ENCODE measurements at places on chromosomes 16 and 17.

DNA sequence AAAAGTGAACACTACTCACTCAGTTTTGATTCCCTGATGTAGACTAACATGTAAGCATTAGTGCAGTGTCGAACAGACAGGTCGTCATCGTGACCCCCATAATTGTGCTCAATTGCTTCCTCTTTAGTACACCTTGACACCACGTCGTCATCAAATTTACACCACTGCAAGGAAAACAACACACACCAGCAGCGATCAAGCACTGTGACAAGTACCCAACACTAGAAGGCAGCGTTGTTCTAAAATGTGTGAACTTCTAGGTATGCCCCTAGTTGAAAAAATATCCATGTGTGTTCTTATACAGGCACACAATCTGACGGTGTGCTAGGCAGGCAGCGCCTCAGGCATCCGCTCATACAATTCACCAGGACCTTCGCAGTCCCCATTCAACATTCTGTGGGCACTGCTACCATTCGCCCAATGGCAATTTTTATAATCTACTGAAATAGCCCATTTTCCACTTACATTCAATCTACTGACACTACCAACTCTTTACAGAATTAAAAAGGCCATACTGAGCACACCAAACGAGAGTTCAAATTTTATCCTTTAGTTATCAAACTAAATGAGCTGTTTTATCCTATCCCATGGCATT lies 23.1 kb downstream of the LITAFD start:
- DNase-seq = no peak

- no peak for DNase-seq
These were observed 5.0 kb upstream of the CDH13 start for GRCh38 chr16:82621781-82622180.

DNA sequence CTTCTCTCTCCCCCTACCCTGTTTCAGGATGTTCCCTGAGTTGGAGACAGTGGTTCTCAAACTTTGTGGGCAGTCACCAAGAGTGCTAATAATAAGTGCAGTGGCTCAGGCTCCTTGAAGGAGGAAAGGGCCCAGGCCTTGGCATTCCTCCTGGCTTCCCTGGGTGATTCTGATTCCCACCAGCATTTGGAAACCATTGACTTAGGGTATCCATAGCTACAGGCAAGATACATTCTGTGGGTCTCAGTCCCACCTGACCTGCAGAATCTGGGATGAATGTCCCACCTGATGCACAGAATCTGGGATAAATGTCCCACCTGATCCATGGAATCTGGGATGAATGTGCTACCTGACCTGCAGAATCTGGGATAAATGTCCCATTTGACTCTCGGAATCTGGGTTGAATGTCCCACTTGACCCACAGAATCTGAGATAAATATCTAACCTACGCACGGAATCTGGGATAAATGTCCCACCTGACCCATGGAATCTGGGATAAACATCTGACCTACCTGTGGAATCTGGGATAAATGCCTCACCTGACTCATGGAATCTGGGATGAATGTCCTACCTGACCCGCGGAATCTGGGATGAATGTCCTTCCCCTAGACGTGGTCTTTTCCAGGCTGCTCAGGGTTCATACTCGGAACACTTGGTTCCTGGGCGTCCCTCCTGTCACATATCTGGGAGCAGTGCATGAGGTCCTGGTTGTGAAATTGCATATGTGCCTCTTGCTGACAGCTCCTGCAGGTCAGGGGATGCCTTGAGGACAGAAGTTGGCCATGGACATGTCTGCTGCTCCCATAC lies 136.7 kb upstream of the HS3ST2 start:
- DNase-seq = no peak

DNA sequence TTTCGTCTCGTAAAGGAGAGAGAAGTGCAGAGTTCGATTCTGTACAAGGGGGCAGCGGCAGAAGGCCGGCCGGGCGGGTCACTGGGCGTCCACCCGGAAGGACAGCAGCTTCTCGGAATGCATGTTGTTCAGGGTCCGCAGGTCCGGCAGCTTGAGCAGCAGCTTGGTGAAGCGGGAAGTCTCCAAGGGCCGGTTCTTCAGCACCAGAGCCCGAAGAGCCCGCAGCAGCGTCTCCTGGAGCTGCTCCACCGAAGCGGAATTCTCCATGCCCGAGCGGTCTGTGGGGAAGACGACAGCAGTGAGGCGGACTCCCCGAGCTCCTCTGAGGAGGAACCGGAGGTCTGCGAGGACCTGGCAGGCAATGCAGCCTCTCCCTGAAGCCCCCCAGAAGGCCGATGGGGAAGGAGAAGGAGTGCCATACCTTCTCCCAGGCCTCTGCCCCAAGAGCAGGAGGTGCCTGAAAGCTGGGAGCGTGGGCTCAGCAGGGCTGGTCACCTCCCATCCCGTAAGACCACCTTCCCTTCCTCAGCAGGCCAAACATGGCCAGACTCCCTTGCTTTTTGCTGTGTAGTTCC lies 7.3 kb downstream of the NR1D1 start:
- DNase-seq = no peak

DNA sequence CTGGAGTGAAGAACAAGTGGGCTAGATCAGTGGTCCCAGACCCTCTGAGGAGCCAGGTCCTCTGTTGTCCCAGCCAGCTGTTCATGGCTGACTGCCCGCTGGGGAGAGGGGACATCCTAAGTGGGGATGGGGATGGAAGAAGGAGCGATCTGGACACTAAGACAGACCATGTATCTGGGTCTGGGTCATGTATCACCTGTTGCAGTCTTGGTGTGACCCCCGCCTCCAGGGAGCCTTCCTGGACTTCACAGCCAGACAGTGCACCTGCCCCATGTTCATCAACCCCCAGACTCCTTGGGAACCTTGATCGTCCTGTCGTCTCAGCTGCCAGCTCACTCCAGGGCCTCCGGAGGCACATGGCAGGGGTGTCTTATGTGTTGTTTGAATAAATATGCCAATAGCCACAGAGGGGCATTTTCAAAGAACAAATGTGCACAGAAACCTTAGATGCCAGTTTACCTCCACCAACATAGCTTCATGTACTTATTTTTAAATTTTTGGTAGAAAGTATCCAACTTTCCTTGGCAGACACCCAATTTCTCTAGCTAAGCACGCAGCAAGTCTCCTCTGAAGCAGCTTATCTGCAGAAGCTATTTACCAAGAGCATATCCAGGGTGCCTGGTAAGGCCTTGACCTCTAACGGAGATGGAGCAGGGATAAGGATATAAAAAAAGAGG lies 43.2 kb downstream of the CRISPLD2 start:
- no peak for DNase-seq

DNA sequence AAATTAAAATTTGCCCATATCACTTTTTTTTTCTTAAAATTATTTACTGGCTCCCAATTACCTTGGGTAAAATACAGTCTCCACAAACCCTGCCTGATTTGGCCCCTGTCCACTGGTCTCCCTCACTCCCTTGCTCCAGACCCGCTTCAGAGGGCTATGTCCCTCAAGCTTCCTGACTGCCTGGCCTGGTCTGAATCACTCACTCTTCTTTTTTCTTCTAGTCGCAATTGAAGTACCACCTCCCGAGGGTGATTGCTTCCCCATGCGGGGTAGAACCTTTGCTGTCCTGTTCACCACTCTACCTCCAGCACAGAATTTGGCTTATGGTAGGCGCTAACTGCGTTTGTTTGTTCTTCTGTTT lies 598 bp upstream of the PGAP3 start:
- peak; percentile 30 for DNase-seq

GRCh38 chr16:79500286-79500685 lies 100.3 kb downstream of the MAF start:
- no peak for DNase-seq

DNA sequence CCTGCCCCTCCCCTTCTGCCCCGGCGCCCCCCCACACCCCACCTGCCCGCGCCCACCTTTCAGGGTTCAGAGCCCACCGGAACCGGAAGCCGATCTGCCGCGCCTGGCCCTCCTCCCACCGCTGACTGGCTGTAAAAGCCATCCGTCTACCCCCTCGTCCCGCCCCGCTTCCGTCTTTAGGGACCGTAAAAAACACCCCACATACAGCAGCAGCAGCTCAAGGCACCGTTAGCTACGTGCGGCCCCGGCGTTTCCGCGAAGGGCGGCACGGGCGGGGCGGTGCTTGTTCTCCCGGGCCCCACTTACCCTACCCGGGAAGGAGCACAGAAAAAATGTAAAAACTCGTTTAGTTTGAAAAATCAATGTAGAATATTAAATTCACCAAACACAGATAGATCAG lies at the start of gene MRPL28:
MRPL28 (minus strand) TSS at position 96 of the 400 bp plus-strand sequence. CDS start 320 bp downstream, outside the sequence.
- DNase-seq = peak; percentile 98

DNA sequence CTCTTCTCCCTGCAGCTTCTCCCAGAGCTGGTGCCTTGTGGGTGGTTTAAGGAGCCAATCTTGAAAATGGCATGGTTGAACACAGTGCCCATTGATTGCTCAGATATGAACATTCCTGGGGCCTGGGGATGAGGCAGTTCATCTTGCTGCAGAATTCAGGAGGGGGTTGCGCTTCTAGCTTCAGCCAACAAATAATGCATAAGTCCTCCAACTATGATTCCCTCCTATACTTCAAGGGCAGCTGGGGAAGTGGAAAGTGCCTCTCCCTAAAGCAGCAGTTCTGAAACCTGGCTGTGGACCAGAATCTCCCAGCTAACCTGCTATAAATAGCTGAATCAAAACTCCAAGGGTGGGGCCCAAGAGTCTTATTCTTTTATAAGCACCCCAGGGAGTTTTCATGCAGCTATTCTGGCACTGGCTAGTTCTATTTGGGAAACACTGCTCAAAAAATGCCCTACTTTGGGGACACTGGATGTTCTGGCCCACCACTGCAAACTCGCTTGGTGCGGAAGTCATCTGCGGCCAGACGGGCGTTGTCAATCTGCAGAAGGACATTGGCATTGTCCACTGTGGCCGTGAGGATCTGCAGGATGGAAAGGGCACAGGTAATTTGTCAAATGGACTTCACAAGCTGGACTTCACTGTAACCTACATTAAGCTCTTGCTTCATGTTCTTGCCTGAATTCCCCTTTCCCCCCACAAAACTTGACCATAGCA lies 130.3 kb downstream of the CCDC144A start:
- DNase-seq = no peak

DNA sequence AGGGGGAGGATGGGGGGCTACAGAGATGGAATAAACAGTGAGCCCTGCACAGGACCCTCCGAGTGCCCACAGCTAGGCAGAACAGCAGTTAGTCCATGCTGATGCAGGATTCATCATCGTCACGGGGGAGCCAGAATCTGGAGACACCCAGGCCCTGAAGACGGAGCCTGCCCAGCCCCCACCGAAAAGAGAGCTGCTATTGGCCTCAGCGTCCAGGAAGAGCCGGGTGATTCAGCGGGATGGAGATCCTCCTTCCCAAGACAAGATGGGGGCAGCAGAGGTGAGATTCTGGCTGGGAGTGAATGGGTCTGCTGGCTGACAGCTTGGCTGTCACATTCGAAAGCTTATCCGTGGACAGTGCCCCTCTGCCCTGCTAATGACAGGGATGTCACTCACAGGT lies 133.6 kb upstream of the CRHR1 start:
- no peak for DNase-seq

DNA sequence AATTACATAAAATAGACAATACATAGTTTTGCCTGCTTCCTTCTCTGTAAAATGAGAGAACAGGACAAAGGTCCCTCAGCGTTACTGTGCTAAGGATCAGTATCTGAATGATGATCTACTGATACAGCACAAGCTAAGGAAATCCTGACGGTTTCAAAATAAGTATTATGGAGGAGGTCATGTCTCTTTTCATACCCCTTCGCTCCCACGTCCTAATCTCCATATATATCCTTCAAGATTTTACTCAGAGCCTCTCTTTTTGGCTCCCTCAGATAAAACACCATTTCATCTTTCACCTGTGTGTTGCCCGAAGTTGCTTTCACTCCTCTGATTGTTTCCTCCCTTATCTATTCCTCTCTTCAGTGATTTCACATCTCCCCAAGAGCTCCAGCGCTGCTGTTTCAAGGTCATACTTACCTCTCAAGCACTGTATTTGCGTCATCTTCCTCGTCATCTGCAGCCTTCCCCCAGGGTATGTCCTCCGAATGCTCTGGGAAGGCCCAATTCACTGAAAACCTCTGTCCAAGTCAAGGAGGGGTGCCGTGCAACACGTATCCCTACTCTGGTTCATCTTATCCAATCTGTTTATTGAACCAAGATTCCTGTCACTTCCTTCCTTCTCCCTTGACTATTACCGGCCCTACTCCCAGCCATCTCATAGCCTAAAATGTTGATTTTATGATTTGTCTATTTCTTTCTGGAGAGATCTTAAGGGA lies 1.2 kb upstream of the BLTP2 start:
- DNase-seq = no peak

- DNase-seq = peak; percentile 68
These were observed 4.4 kb downstream of the CFAP97D1 start for GRCh38 chr17:43784628-43785101.

DNA sequence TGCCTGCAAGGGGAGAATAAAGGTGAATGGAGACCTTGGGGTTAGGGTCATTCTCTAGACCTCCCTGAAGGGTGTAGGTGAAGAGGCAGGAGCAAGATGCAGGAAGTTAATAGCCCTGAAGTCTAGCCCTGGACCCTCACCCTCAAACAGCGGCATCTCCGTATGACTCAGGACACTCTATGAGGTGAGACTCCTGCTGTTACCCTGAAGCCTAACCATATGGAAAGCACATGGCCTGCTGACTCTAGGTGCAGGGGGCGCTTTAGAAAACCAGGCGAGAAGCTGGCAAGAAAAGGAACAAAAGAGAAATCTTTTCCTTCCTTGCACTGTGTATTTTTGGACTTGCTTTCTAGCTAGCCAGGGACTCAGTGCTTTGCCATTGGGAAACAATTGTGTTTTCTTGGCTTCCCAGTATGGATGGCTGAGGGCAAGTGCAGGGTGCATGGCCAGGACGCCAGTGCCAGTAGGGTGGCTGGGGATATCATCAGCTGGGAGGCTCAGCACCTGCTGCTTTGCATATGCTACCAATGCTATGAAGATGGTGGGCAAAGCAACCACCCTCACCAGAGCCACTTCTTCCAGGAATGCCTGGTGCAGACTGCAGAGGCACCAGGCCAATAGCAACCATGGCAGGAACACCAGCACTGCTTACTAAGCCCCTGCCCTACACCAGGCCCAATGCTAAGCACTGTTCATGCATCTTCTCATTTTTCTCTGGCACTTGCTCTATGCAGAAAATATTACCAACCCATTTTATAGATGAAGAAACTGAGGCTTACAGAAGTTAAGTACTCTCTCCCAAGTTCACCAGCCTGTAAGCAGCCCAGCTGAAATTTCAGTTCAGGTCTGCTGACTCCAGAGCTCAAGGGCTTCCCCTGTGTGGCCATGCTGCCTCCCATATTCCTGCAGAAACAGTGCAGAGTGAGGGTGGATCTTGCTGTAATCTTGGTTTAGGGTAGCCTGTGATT lies 425.1 kb downstream of the SLC39A11 start:
- no peak for DNase-seq

DNA sequence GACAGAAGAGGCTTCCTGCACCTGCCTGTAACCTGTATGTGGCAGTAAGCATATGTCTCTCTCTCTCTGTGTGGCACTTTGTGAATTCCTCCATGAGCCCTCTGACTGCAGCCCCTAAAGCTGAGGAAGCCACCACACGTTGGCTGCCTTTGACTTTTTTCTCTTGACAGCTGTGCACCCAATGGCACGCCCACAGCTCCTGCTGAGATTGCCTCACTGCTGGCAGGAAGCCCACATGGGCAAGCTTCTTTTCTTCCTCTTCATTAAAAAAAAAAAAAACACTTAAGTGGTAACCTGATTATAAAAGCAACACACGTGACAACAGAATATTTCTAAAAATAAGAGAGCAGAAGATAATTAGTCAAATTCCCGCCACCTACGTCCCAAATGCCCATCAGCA lies 34.0 kb upstream of the PIRT start:
- DNase-seq = no peak

GRCh38 chr16:2337431-2338296 lies 2.9 kb downstream of the ABCA3 start:
- DNase-seq = no peak

- DNase-seq = no peak
These were observed 5.2 kb upstream of the AATF start for GRCh38 chr17:36943250-36944191.

- DNase-seq = no peak
These were observed 2.5 kb upstream of the STARD3 start for GRCh38 chr17:39634384-39634871.
